Gastroesophageal sphincter (tissue), 4 donors: ENCODE measurements at places on chromosomes 12 and 14. TPM values are rescaled to one million over a fixed set of nuclear protein-coding genes. Genes with fewer than 3 reads are reported as not detected.

The CCDC175 gene
- not detected for total RNA-seq

The DTX1 gene
- total RNA-seq: 4.5 TPM

The YAF2 gene
- total RNA-seq: 42.3 TPM

The CCNB1IP1 gene
- total RNA-seq: 44.0 TPM

The SRRM4 gene
- total RNA-seq: not detected

The PZP gene
- 0.16 TPM for total RNA-seq

The NOP9 gene
- total RNA-seq: 21.1 TPM

The REM2 gene
- total RNA-seq: 0.67 TPM

The CD163L1 gene
- 0.93 TPM for total RNA-seq

The CAPZA3 gene
- total RNA-seq: not detected

The ADGRD1 gene
- total RNA-seq: 40.6 TPM

The CPM gene
- 24.9 TPM for total RNA-seq

The PPP1CC gene
- total RNA-seq: 103 TPM

The DACT1 gene
- total RNA-seq: 7.8 TPM

The TAMALIN gene
- 11.8 TPM for total RNA-seq

The GZMH gene
- not detected for total RNA-seq

The SPIC gene
- not detected for total RNA-seq

The CMAS gene
- total RNA-seq: 30.8 TPM

The KRT2 gene
- not detected for total RNA-seq

The NGB gene
- 1.2 TPM for total RNA-seq

The TAS2R8 gene
- total RNA-seq: not detected

The SERPINA9 gene
- not detected for total RNA-seq

The VDR gene
- total RNA-seq: 1.6 TPM

The COL2A1 gene
- total RNA-seq: not detected

The DPF3 gene
- total RNA-seq: 0.37 TPM

The STXBP6 gene
- 55.7 TPM for total RNA-seq

The SLC38A4 gene
- total RNA-seq: not detected

The OR4E2 gene
- not detected for total RNA-seq

The ESPL1 gene
- 0.13 TPM for total RNA-seq

The PTPRO gene
- total RNA-seq: 3.6 TPM

The AHNAK2 gene
- 529 TPM for total RNA-seq

The PRKD1 gene
- 11.9 TPM for total RNA-seq

The LRR1 gene
- 13.9 TPM for total RNA-seq

The SLC5A8 gene
- not detected for total RNA-seq

The ATXN7L3B gene
- 25.7 TPM for total RNA-seq

The PIWIL1 gene
- not detected for total RNA-seq

The PKP2 gene
- 3.3 TPM for total RNA-seq

The DCAF5 gene
- total RNA-seq: 31.0 TPM

The LMNTD1 gene
- total RNA-seq: not detected

The GLIPR1L1 gene
- not detected for total RNA-seq

The RFX4 gene
- total RNA-seq: not detected

The PRB2 gene
- not detected for total RNA-seq

The TMTC1 gene
- total RNA-seq: 190 TPM

The CLEC1A gene
- 1.6 TPM for total RNA-seq

The HOXC12 gene
- not detected for total RNA-seq

The AQP2 gene
- not detected for total RNA-seq

The TPPP2 gene
- not detected for total RNA-seq

The ABCC9 gene
- total RNA-seq: 73.5 TPM

The TFCP2 gene
- total RNA-seq: 12.3 TPM

The NOPCHAP1 gene
- 6.9 TPM for total RNA-seq

The AQP5 gene
- total RNA-seq: 7.8 TPM
